ENCODE measurements at places on chromosomes 3 and 15.
A peak's percentile ranks its signal among the peaks of the same experiment; 100 is the strongest.

DNA sequence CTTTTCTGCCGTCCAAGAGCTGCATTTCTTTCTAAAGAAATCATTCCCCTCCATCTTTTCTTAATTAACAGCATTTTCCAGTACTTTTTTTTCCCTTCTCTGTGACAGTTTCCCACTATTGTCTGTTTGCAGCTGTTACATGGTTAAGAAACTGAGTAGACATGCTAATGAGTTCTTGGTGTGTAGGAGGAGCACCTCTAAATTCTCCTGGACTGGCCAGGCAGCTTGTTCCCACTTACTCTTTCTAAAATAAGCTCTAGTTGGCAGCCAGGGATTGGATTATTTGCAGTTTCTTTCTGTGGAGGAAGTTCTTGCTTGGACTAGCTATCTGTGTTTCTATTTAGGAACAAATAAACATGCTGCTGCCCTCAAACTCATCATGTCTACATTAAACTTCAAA lies 235.1 kb upstream of the GAP43 start:
- no peak for DNase-seq

DNA sequence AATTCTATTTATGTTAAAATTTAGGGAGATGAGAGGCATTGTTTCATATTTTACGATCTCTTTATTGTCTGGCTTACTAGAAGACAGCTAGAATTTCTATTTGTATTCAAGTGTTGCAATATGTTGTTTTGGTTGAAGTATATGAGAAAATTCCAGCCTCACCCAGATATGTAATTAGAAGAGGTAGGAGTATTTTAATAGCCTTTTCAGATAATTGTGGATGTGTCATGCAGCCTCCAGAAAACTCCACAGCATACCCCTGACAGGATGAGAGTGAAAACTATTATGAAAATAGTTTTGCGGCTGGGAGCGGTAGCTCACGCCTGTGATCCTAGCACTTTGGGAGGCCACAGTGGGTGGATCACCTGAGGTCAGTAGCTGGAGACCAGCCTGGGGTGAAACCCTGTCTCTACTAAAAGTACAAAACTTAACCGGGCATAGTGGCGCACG lies 21.5 kb upstream of the USP3 start:
- peak; percentile 72 for DNase-seq

DNA sequence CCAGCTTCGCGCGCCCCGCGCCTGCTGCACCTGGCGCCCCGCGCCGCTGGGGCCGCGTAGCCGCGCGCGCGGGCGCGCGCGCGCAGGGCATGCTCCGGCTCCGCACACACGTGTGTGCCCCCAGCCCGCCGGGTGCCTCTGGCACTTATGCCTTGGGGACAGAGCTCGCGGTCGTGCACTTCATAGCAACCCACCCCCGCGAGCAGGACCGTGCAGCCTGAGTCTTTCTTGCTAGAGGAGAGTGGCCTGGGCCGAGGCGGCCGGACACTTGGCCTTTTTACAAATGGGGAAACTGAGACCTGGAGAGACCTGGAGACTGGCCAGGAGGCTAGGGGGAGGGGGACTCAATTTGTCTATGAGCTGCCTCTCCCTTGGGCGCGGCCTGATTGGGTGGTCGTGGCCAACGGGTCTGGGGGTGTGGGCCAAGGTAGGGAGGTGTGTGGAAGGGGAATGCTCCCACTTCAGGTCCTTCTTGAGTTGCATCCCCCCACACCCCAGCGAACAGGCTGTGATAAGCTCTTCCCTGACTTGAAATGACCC lies 562 bp downstream of the NBEAL2 start:
- no peak for DNase-seq

DNA sequence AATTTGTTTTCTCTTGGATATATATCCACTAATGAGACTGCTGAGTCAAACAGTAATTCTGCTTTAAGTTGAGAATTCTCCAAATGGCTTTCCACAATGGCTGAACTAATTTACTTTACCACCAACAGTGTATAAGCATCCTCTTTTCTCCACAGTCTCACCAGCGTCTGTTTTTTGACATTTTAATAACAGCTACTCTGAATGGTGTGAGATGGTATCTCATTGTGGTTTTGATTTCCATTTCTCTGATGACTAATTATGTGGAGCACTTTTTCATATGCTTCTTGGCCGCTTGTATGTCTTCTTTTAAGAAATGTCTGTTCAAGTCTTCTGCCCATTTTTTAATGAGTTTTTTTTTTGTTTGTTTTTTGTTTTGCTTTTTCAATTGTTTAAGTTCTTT lies 206.2 kb downstream of the CTNNB1 start:
- no peak for DNase-seq

DNA sequence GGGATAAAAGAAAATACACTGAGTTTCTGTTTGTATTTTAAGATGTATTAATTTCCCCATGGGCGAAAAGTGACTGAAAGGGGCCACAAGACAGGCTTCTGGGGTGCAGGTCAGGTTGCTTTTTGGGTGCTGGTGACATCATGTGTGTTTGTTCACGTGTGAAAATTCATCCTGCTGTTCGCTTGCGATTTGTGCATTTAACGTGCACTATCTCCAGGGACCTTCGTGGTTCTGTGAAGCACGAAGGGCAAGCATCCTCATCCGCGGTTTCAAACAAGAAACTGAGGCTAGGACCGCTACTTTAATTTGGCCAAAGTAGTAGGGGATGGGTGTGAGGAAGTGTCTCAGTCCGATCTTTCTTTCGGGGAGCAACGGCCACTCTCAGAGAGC lies 1.6 kb upstream of the SMAD6 start:
- no peak for DNase-seq

DNA sequence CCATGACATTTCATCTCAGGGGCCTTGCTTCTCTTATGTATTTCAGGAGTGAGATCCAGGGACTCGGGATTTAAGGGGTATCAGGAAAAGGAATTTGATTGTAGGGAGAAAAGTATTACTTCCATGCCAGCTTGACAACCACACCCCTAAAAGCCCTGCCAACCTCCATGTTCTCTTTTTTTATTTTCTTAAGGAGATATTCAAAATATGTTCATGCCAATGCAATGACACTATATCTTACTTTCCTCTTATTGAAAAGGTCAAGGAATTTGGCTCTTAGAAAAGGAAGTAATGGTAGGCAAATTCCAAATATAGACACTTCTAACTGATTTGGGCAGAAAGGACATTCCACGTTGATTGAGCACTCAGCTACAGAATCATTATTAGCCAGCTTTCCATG lies 407.5 kb upstream of the NECTIN3 start:
- DNase-seq: no peak

- DNase-seq: peak; percentile 58
These were observed 9.6 kb upstream of the CTDSPL start for GRCh38 chr3:37852097-37852496.

GRCh38 chr15:74428970-74429780 lies 4.6 kb downstream of the SEMA7A start:
- no peak for DNase-seq

- DNase-seq: no peak
These were observed 175.3 kb downstream of the XXYLT1 start for GRCh38 chr3:195095704-195096036.

DNA sequence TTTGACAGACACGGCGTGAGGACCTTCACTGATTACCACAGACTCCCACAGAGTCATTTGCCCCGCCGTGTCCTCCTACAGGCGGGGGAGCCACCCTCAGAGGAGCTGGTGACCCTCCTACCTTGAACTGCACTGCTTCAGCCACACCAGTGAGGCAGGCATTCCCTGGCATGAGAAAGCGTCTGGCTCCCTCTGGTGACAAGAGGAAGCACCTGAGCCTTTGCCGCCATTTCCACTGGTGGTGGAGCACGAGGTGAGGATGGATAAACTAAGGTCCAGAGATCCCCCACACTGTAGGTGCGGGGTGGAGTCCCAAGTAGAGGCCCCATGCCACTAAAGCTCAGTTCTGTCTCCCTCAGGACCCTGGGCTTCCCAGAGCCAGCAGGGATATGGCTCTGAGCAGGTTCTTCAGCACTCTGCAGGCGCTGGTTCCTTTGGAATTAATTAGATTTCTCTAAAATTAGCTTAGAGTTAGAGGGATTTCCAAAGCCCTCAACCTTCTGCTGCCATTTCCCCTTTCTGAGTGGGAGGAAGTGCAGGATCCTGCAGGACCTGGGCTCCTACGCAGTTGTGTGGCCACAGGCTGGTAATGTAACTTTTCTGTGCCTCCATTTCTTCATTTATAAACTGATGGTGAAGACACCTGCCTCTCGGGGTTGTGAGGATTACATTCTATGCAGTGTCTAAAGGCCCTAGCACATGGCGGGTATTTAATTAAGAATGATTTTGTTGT lies 224.0 kb downstream of the SLCO3A1 start:
- peak; percentile 79 for DNase-seq

DNA sequence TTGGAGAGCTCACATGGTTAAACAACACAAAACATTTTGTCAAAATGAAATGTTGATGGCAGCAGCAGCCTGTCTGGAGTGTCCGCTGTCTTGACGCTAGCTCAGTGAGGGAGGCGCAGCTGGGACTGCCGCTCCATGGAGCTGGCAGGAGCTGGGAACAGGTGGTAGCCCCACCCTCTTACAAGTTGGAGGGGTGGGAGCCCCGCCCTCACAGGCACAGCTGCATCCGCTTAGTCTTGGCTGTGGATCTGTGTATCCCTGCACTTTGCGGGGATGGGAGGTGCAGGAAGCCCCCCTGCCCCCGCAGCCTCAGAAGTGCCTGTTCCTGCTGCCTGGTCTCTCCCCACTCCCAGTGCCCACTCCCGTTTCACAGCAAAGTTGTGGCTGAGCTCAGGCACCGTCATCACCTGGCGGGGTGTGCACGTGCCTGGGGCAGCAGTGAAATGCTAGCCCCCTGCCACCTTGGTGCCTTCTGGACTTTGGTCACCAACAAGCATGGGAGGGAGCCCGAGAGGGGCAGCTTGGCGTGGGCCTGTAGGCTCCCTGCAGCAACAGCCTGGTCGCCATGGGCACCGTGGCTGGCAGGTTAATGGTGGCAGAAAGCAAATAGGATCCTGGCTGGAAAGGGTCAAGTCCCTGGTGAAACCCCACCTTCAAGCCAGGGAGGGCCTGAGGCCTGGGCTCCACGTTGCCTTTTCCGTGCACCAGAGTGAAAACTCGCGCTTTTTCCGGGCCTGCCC lies 53.8 kb upstream of the CADM2 start:
- no peak for DNase-seq

GRCh38 chr3:124639406-124640237 lies 90.6 kb upstream of the UMPS start:
- no peak for DNase-seq

DNA sequence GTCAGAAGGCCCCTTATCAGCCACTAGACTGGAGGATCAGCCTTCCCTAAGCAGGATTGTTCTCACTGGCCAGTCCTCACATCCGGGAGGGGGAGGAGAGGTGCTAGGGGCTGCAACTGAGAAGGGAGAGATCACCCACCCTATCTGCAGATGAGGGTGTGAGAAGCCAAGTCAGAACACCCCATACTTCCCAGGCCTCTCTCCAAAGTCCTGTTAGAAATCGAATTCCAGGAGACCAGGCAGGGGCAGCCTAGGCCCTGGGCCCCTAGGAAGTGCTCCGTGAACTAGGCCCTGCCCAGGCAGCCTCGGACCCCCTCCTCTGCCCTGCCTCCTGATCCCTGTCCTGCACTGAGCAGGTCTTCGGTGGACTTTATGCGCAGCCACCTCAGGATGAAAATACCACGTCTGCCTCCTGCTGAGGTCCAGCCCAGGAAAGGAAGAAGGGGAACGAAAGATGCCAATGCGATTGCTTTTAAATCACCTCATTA lies 933 bp downstream of the DZIP1L start:
- DNase-seq: peak; percentile 34

GRCh38 chr3:197135212-197135611 lies 105.6 kb upstream of the MELTF start:
- no peak for DNase-seq
